CD4-positive, alpha-beta T cell treated with Interleukin-10 for 1 hour (primary cell): ENCODE measurements at places on chromosomes 1 and 21.

GRCh38 chr1:55706397-55706796 is 491.2 kb upstream of the USP24 start:
- DNase-seq, result no peak

GRCh38 chr1:65167586-65168242 is 19.7 kb downstream of the AK4 start:
- DNase-seq, result no peak

DNA sequence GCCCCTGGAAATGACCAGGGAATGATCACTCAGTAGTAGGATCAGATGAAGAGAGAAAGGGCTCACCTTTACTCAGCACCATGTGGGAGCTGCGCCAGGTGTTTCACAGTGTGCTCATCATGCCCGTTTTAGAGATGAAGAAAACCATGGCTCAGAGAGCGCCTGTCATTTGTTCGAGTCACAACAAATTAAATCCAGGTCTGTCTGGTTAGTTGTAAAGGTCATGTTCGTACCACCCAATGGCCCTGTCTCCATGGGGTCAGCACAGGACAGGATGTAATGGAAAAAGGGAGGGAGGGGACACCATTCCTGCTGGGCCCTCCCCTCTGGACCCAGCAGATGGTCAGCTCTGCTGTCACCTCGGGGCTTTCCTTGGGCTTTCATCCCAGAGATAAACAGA is 15.2 kb downstream of the KIRREL1 start:
- no peak for DNase-seq

- DNase-seq, result no peak
These were observed 54.1 kb upstream of the LYST start for GRCh38 chr1:235920596-235921375.

GRCh38 chr1:192967211-192967877 is 91.8 kb downstream of the UCHL5 start:
- no peak for DNase-seq

DNA sequence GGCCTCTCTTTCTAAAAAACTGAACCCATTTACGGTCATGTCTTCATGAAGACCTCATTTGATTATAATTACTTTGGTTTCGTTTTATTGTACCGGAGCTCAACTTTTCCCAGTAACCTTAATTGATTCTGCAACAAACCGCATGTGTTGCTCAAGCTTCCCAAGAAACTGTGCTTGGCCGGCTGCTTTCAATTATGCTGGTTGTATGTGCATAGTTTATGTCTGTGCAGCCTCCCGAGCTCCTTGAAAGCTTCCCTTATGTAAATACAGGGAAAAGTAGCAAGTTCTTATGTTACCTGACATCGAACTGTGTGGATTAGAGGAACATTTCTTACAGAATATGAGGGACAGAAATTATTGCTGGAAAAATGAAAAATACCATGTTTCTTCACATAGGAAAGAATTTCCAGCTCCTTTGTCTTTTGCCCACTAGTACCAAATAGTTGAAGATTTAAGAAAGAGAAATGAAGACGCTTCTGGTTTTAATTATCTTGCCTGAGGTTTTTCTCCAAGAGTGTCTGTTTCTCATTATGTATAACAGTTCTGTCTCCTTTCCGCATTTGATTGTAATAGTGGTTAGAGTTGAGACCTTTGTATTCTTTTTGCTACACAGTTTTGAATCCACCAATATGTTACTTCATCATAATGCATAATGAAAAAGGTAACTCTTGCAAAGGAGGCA is 2.1 kb downstream of the VCAM1 start:
- DNase-seq, result no peak

DNA sequence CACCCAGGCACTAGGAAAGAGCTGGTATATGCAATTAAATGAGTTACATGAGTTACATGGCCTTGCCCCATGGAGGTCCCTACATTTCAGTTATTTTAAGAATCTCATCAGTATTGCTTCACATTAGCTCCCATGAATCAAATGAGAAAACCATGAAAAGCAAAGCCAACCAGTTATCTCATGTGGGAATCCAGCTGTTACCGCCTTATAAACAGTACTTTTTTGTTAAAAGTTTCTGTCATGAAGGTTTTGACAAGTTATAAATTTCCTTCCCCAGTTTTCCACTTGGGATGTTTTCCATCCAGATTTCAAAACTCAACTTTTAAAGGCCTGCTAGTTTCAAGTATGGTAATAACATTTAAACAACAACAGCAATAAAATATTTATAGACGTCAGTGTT is 544.8 kb downstream of the NUF2 start:
- DNase-seq, result no peak

DNA sequence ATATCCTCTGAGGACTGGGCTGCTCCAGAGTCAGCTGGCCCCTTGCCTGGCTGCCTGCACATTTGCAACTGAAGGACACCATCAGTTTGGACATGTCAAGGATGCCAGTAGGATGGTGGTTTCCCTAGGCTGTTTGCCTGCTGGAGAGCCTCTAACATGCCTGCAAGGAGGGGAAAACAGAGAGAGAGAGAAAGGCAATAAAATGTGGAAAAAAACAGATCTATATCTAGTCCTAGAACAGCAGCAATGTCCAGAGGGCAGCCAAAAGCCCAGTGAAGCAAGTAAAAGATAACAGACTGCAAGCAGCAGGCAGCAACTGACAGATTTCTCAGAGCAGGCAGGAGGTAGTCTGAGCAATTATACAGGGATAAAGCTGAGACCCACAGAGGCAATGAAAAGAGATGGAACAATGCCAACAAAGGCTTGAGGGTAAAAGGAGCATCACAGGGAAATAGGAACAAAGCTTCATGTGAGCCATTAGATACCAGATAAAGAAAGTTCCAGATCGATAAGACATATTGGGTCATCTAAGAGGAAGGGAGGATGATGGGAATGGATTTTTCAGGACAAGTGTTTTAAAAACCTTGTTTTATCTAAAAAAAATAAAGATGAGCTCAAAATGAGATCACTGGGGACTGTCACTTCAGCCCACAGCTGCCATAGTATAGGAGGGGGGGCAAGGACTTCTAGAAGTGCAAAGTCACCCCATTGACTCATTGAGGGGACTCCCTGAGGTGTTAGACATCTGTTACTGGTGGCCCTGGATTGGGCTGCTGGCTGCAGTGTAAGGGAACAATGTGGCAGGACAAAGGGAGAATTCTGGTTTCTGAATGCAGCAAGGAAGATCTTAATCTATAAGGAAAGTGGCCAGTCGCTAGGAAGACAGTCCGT is 38.6 kb upstream of the GADD45A start:
- DNase-seq, result no peak

DNA sequence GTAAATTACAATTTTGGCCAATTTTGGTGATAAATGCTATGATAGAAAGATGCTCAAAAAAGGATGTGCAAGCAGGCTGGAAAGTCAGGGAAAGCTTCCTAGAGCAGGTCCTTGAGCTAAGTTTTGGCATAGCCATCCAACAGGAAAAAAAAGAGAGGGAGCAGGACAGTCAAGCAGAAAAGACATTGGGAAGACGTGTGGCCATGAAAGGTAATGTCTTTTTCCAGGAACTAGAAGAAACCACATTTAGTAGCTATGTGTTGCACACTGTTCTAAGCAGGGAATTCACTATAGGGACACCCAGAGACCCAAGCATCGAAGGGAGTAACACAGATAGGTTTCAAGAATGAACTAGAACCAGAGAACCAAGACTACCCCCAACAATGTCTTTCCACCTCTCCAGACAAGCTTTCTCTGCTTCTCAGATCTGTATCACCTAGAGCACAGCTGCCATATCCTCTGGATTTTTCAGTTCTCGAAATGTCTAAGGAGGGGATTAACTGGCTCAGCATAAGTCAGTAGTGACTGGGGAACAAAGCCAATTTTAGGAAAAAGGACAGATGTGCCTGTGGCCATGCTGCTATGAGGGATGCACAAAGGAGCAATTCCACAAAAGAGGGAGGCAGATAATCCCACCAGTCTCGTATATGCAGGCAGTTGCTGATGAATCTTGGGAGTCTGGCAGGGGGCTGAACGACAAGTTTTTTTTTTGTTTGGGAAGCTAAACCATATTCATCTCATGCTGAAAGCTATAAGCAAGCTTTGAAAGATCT is 97.1 kb upstream of the DAB1 start:
- DNase-seq, result no peak

DNA sequence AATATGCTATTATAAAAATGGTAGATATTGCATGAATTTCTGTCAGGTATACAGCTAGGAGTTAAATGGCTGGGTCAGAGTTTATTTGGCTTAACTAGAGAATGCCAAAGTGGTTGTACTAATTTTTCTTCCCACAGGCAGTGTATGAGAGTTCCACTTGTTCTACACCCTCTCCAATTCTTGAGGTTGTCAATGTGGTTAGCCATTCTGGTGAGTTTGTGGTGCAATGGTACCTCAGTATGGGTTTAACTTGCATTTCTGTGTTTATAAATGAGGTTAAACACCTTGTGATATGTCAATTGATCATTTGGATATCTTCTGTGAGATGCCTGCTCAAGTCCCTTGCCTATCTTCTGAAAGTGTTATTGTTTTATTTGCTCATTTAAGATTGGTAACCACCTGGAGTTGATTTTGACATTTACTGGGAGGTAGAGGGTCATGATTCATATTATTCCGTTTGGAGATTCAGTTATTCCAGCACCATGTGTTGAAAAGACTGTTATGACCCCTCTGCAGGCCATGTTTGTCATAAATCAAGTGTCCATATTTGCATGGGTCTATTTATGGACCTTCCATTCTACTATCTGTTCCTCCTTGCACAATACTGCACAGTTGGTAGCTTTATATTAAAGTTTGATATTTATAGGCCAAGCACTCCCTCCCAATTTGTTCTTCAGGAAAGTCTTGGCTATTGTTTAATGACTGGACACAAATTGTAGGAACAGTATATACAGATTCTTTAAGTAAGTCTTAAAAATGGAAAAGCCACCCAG is 5.8 kb downstream of the FALEC start:
- DNase-seq, result no peak

- peak; percentile 53 for DNase-seq
These were observed 7.4 kb downstream of the LHX9 start for GRCh38 chr1:197924516-197925123.

GRCh38 chr1:244053831-244054230 is 2.7 kb downstream of the ZBTB18 start:
- DNase-seq, result no peak

DNA sequence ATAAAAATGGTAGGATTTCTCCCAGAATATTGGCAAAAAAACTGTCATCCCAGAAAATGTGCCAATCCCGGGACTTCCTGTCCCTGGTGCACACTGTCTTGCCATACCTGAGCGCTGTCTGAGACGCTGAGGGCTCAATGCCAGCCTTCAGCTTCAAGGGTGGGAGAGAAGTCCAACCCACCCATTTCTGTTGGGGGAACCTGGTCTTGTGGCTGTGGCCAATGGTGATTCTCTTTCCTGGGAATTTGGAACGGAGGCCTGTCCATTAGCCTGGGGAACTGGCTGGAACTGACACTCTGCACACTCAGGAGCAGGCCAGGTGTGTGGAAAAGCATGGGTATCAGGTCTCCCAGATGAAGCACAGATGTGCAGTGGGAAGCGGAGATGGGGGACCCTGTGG is 6.7 kb downstream of the MTHFR start:
- DNase-seq, result no peak

DNA sequence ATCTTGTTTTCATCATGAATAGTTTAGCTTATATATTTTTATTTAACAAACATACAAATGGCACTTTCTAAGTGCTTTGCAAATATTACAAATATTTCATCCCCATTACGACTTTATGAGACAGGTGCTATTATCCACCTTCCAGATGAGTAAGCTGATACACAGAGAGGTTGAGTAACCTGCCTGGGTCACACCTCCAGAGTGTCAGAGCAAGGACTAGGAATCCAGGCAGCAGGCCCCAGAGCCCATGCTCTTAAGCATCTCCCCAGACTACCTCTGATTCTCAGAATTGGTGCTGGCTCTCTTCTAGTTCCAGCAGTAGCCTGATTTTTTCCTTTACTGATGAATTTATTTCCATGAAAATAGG is 40.0 kb downstream of the EPHB2 start:
- no peak for DNase-seq

DNA sequence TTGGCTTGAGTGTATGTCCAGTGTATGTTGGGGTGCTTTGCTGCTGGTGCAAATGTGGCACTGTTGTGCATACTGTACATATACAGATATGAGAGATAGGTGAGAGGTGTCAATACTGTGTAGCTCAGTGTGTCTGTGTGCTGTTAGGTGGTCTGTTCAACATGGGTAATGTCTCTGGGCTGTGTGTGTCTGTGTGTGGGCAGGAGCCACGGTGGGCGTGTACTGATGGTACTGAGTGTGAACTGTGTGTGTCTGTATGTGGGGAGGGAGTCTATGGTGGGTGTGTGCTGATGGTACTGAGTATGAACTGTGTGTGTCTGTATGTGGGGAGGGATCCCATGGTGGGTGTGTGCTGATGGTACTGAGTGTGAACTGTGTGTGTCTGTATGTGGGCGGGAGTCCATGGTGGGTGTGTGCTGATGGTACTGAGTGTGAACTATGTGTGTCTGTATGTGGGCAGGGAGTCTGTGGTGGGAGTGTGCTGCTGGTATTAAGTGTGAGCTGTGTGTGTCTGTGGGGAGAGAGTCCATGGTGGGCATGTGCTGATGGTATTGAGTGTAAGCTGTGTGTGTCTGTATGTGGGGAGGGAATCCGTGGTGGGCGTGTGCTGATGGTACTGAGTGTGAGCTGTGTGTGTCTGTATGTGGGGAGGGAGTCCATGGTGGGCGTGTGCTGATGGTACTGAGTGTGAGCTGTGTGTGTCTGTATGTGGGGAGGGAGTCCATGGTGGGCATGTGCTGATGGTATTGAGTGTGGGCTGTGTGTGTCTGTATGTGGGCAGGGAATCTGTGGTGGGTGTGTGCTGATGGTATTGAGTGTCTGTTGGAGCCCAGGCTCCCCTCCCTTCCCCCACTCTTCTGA is 32.2 kb upstream of the FOXO6 start:
- DNase-seq, result no peak

DNA sequence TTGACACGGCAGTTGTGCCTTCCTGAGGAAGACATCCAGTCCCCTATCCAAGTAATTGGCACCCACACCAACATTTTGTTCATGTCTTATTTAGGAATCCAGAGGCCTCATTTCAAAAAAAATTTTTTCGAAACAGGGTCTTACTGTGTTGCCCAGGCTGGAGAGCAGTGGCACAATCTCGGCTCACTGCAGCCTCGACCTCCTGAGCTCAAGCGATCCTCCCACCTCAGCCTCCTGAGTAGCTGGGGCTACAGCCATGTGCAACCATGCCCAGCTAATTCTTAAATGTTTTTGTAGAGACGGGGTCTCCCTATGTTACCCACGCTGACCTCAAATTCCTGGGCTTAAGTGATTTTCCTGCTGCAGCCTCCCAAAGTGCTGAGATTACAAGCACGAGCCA is 9.2 kb upstream of the TRNP1 start:
- DNase-seq, result no peak

DNA sequence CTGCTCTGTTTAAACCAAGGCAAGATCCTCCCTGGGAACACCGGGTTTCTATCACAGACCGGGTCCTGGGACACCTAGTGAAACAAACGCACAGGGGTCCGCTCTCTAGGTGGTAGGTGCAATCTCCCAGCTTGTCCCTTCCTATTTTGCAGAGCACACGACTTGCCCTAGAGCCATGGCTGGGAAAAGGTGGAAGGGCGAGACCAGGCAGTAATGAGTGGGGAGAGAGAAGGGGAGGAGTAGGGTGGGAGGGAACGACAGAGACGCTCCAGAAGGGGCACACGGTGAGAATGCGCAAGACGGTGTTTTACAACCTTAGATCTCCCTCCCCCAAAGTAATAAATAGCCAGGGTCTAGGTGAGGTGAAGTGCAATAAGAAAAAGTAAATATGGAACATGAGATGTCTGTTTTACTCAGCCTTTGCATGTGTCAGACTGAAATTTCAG is 9.3 kb upstream of the ARHGAP29 start:
- no peak for DNase-seq
